ENCODE measurements at places on chromosomes 16 and 17.

DNA sequence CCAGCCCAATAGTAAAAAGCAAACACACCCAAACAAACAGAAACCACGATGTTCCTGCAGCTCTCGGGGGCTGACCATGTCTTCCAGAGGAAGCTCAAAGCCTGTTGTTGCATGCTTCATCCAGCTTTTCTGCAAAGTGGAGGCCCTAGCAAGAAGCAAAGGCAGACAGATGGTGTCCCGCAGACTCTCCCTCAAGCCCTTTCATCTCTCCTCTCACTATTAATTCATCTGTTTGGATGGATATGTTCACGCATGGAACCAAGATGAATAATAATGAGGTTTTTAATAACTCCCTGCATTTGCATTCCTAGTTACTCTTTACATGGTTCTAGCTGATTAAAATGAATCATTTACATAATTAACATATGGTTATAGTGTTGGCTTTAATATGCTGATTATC, 36.6 kb downstream of the RBFOX1 start:
- DNase-seq: no peak

- DNase-seq: no peak
Measured at GRCh38 chr17:80474231-80474960, 2.0 kb downstream of the NPTX1 start.

- no peak for DNase-seq
Measured at GRCh38 chr16:67327743-67328142, 1.1 kb downstream of the LRRC36 start.

- no peak for DNase-seq
Measured at GRCh38 chr16:9012848-9013507, 49.3 kb upstream of the USP7 start.

DNA sequence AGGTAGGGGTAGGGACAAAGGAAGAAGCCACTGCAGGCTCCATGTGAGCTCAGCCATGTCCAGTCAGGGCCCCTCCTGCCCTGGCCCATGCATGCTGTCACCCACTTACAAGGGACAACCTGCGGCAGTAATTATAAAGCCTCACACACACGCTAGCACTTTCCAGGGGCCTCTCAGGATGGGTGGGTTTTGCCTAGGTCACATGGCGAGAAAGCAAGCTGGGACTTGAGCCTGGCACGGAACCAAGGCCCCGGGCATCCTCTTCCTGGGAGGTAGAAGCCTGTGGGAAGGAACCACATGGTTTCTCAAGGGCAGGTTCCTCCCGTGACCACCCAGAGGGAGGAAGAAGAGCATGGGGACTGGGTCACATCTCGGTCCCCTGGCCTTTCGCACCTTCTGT, 7.0 kb downstream of the ZNF319 start:
- no peak for DNase-seq

DNA sequence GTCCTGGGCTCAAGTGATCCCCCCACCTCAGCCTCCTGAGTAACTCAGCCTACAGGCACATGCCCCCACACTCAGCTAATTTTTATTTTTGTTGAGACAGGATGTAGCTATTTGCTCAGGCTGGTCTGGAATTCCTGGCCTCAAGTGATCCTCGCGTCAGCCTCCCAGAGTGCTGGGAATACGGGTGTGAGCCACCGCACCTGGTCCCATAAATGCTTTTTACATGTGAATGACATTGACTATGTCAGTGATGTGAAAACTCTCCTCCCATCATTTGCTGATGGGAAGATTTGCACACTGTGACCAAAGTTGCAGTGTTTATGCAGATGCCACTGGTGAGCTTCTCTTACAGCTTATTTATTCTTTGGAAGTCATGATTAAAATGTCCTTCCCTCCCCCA, 15.0 kb downstream of the PLCD3 start:
- DNase-seq: no peak
